ENCODE measurements at places on chromosomes 6 and 20. TPM values are rescaled to one million over a fixed set of nuclear protein-coding genes. Genes with fewer than 3 reads are reported as not detected.
A peak's percentile ranks its signal among the peaks of the same experiment; 100 is the strongest.

- no peak overlapping the region for H3K4me3 ChIP-seq
- H3K36me3 ChIP-seq, result no peaks in the 10 kb centered on the region
- DNase-seq, result no peak
- H3K27ac ChIP-seq, result no peak overlapping the region
- H3K27me3 ChIP-seq, result no peaks in the 10 kb centered on the region
Observed at GRCh38 chr6:134534708-134535149, 216.8 kb upstream of the SGK1 start.

DNA sequence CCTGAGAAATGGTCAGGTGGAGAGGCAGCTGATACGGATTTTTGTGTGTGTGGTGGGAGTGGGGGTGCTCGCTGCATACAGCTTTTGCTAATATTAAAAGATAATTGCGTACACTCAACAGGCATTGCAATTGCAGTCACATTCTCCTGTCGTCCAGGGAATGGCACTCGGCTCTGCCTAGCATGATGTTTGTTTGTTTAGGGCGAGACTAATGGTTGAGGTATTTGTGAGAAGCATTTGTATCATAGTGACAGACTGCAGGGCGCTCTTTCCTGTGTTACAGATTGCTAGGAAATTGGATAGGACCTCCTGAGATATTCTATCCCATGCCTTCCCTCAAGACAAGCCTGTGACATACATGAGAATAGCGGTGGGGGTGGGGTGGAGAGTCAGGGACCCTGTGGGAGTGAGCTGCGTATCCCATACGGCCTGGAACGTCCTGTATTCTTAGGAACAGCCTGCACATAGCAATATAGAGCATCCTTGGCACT is 207.4 kb downstream of the SOX4 start:
- no peaks in the 10 kb centered on the region for H3K4me1 ChIP-seq
- H3K27ac ChIP-seq, result no peak overlapping the region

Gene CDH26
- total RNA-seq, result not detected

Gene CST5
- not detected for total RNA-seq

DNA sequence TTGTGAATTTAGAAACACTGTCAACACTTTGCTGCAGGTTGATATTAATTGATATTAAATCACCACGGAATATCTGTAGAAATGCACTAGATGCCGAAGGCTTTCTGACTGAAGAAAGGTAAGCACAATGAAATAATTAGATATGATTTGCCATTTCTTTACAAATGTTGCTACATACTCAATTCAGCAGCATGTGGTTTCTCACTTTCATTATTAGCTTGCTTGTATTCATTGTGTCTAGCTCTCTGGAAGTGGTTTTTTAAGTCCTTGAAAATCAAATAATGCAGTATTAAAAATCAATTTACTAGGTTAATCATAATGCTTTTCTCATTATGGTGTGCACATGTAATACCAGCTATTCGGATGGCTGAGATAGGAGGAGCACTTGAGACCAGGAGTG is 231.3 kb upstream of the MARCKS start:
- 0 out of 2 replicates have a peak, but pooled peaks cover 5% of the 10 kb centered on the region for H3K27me3 ChIP-seq
- DNase-seq, result no peak
- no peak overlapping the region for H3K27ac ChIP-seq
- H3K36me3 ChIP-seq, result no peaks in the 10 kb centered on the region
- H3K4me1 ChIP-seq, result no peaks in the 10 kb centered on the region

Gene SAMD10
- total RNA-seq, result 13.0 TPM

DNA sequence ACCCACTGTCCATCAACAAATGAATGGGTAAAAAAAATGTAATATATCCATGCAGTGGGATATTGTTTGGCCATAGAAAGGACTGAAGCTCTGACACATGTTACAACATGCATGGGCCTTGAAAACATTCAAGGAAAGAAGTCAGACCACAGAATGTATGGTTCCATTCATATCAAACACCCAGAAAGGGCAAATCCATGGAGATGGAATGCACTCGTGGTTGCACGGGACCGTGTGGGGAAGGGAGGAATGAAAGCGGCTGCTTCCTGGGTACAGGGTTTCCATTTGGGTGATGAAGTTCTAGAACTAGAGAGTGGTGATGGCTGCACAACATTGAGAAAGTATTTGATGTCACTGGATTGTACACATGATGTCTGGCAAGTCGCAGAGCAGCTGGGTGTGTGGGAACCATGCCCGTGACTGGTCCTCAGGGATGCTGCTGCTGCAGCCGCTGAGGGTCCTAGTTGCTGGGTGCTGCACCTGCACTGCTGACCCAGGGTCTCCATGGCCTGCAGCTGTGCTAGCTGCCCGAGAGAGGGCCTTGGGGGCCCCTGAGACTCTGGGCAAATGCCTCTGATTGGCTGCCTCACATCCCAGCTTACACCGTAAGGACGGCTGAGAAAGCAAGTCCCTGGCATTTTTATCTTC is 220.3 kb downstream of the NRN1 start:
- no peaks in the 10 kb centered on the region for H3K36me3 ChIP-seq
- H3K4me3 ChIP-seq, result peak overlapping the region; percentile 35
- DNase-seq, result peak; percentile 63
- H3K27me3 ChIP-seq, result no peaks in the 10 kb centered on the region

Gene ANGPT4
- not detected for total RNA-seq

GRCh38 chr6:157121897-157122296 is 201.4 kb downstream of the TMEM242 start:
- H3K27me3 ChIP-seq, result no peaks in the 10 kb centered on the region
- H3K27ac ChIP-seq, result no peak overlapping the region
- DNase-seq, result no peak
- no peaks in the 10 kb centered on the region for H3K4me1 ChIP-seq
- H3K36me3 ChIP-seq, result peaks cover 2% of the 10 kb centered on the region

Gene RBCK1
- 96.6 TPM for total RNA-seq

Gene PBX2
- 51.7 TPM for total RNA-seq

Gene ARG1
- not detected for total RNA-seq

GRCh38 chr20:49316704-49317103 is 38.8 kb upstream of the ZNFX1 start:
- no peak overlapping the region for H3K4me3 ChIP-seq
- no peaks in the 10 kb centered on the region for H3K36me3 ChIP-seq
- no peak for DNase-seq
- no peak overlapping the region for H3K27ac ChIP-seq

DNA sequence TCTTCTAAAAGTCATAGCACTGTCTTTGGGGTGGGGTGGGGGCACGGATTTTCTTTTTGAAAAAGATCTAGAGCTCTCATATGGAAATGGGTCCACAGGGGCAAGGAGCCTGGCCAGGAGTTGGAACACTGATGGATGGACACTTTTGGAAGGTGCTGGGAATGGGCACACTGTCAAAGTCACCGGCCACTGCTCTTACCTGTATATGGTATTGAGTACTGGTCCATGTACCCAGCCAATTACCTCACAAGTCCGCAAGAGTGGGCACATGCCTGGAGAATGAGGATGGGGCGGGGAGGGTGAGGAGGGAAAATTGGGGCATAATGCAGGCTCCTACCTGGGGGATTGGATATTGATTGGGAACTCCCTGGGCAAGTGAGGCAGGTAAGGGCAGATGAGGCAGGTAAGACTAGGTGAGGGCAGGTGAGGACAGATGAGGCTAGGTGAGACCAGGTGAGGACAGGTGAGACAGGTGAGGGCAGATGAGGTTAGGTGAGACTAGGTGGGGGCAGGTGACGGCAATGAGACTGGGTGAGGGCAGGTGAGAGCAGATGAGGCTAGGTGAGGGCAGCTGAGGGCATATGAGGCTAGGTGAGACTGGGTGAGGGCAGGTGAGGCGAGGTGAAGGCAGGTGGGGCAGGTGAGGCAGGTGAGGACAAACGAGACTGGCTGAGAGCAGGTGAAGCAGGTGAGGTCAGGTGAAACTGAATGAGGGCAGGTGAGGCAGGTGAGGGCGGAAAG is 167.9 kb downstream of the NRN1 start:
- no peaks in the 10 kb centered on the region for H3K4me1 ChIP-seq
- H3K27ac ChIP-seq, result no peak overlapping the region
- no peaks in the 10 kb centered on the region for H3K36me3 ChIP-seq
- H3K27me3 ChIP-seq, result no peaks in the 10 kb centered on the region
- H3K4me3 ChIP-seq, result no peak overlapping the region

Gene SF3B5
- 168 TPM for total RNA-seq

DNA sequence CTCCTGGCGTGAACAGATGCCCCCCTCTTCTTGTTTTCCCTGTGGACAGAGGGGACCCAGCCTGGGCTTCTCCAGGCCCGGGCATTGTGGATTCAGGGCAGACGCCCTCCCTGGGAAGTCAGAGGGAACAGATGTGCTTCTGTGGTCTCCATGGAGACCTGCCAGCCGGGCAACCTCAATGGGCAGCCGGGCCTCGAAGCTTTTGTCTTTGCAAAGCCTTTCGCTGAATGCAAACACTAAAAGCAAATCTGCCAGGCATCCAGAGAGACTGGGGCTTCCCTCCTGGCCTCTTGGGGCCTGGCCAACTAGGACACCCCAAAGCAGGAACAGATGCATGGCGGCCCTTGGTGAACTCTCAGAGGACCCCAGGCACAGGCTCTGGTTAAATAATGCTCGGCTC is 370.0 kb upstream of the SULF2 start:
- H3K4me3 ChIP-seq, result no peak overlapping the region
- no peaks in the 10 kb centered on the region for H3K27me3 ChIP-seq
- H3K27ac ChIP-seq, result no peak overlapping the region
- H3K4me1 ChIP-seq, result no peaks in the 10 kb centered on the region

DNA sequence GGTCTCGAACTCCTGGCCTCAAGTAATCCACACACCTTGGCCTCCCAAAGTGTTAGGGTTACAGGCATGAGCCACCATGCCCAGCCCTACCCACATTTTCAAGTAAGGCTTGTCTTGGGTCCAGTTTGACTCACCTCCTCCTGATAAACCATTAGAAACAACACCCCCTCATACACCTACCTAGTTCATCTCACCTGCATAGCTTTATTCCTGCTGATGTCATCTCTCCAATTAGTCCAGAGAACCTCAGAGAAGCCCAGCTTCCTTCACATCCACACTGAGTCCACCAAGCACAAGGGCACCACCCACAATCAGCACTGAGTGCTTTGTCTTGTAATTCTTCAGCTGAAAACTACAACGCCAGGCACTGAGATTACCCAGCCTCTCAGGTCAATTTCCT is 35.3 kb downstream of the KIF16B start:
- no peaks in the 10 kb centered on the region for H3K27me3 ChIP-seq
- no peak overlapping the region for H3K27ac ChIP-seq
- H3K36me3 ChIP-seq, result no peaks in the 10 kb centered on the region
- DNase-seq, result no peak

DNA sequence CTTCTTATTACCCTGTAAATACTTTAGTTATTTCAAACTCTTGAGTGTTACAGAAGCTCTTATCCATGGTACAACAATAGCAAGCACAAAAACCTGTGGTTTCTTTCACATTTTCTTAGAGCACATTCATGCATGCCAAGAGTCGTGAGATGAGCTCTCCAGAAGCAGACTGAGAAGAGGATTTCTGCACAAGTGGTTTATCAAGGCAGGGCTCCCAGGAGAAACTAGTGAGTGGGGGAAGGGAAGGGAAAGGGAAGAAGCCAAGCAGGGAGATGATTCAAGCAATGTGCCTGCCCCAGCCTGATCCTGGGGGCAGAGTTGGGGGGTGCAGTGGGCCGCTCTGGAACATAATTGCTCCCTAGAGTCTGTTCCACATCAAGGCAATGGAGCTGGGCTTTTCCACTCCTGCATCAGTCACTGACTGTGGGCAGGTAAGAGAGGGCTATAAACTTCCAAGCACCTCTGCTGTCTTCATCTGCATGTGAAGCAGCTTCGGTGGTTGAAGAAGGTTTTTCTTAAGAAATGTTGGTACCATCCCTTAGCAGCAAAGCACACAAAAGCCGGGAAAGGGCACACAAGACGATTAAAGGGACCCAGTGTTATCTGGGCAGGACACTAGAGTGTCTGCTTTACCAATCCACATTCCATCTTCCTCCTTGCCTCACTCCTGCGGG is 152.1 kb downstream of the PLCB4 start:
- no peak overlapping the region for H3K27ac ChIP-seq
- H3K4me1 ChIP-seq, result no peaks in the 10 kb centered on the region
- DNase-seq, result no peak
- H3K36me3 ChIP-seq, result no peaks in the 10 kb centered on the region

DNA sequence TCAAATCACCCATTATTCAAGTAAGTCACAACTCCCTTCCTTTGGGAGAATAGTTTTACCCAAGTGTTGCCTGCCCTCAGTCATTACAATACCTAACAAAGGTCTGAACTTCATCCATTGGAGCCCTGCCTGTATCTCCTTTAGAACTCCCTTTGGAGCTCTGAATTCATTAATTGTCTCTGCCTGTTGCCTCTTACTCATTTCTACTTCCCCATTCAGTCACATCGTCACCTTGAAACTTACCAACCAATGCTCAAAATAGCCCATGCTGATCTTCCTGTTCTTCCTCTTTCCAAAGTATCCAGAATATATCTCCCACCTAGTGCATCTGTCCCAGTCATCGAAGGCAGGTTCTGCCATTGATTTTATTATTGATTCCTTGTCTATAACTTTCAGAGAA is 120.7 kb upstream of the ADGRF1 start:
- H3K27me3 ChIP-seq, result no peaks in the 10 kb centered on the region
- DNase-seq, result no peak
- H3K36me3 ChIP-seq, result no peaks in the 10 kb centered on the region
- no peak overlapping the region for H3K4me3 ChIP-seq
- no peaks in the 10 kb centered on the region for H3K4me1 ChIP-seq

- no peak for DNase-seq
- peaks cover 6% of the 10 kb centered on the region for H3K27me3 ChIP-seq
- no peaks in the 10 kb centered on the region for H3K36me3 ChIP-seq
- H3K4me1 ChIP-seq, result no peaks in the 10 kb centered on the region
Observed at GRCh38 chr6:25732468-25733198, 21.9 kb upstream of the SLC17A4 start.

Gene PTCHD4
- not detected for total RNA-seq

- DNase-seq, result no peak
- H3K36me3 ChIP-seq, result no peaks in the 10 kb centered on the region
- H3K4me1 ChIP-seq, result no peaks in the 10 kb centered on the region
- no peaks in the 10 kb centered on the region for H3K27me3 ChIP-seq
- H3K27ac ChIP-seq, result no peak overlapping the region
Observed at GRCh38 chr6:48183178-48183577, 72.2 kb upstream of the PTCHD4 start.

GRCh38 chr6:24994812-24995211 is 59.1 kb upstream of the RIPOR2 start:
- H3K4me1 ChIP-seq, result peaks cover 81% of the 10 kb centered on the region
- 0 out of 2 replicates have a peak overlapping the region, but pooled peaks have one; percentile 79 for H3K27ac ChIP-seq
- no peak overlapping the region for H3K4me3 ChIP-seq
- no peak for DNase-seq
- H3K27me3 ChIP-seq, result no peaks in the 10 kb centered on the region
- no peaks in the 10 kb centered on the region for H3K36me3 ChIP-seq

Gene MROH8
- 1.9 TPM for total RNA-seq

Gene NMBR
- not detected for total RNA-seq

Gene ZNF76
- total RNA-seq, result 24.4 TPM

Gene C6orf132
- total RNA-seq, result 0.11 TPM

GRCh38 chr6:113920663-113921267 is 50.2 kb downstream of the HDAC2 start:
- H3K4me1 ChIP-seq, result no peaks in the 10 kb centered on the region
- H3K27ac ChIP-seq, result no peak overlapping the region
- no peaks in the 10 kb centered on the region for H3K36me3 ChIP-seq

Gene FNDC1
- 73.2 TPM for total RNA-seq

Gene ZNF337
- 17.7 TPM for total RNA-seq

Gene ADGB
- total RNA-seq, result not detected

Gene BEND6
- total RNA-seq, result not detected
